NCI-H1092 treated with DMSO at 0.1 percent for 48 hours (cell line): ENCODE measurements at places on chromosomes 5 and 9.

DNA sequence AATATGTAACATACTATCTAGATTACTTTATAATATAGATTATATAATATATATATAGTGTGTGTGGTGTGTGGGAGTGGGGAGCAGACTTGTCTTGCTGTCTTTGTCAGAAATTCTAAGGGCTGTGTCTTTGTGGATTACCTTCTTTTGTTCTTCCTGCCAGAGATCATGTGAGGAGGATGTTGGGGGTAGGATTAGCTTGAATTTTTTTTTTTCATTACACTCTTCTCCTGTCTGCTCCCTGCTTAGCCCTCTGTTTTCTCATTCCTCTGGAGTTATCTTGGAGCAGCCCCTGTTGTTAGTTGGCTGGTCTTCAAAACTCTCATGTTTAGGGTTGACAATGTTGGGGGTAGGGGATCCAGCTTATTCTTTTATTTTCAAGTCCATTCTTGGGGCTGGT lies 21.0 kb upstream of the C9orf40 start:
- DNase-seq: no peak

DNA sequence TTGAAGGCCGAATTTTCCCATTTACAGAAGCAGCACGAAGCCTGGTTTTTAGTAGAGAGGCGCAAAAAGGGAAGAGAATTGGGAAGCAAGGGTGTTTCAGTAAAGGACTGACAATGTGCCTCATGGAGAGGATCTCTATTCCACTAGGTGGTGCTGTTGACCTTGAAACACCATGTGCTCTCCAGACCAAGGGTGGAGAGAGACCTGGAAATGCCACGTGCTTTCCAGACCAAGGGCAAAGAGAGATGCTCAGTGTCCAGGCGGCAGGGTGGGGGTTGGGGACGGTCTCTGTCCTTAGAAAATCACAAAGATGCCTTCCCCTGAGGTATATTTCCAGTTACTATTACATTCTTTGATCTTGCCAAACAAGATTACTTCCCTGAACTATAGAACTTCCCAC lies 425.3 kb downstream of the CSNK1G3 start:
- no peak for DNase-seq

- peak; percentile 3 for DNase-seq
Observed at GRCh38 chr5:66171349-66172344, 27.5 kb downstream of the SREK1 start.

GRCh38 chr5:11962122-11962521 lies 57.9 kb upstream of the CTNND2 start:
- no peak for DNase-seq

DNA sequence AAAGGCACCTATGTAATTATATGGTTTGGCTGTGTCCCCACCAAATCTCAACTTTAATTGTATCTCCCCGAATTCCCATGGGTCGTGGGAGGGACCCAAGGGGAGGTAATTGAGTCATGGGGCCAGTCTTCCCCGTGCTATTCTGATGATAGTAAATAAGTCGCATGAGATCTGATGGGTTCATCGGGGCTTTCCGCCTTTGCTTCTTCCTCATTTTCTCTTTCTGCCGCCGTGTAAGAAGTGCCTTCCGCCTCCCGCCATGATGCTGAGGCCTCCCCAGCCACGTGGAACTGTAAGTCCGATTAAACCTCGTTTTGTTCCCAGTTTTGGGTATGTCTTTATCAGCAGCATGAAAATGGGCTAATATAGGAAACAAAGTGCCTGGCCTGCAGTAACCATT lies 56.6 kb downstream of the TSPAN17 start:
- DNase-seq: no peak

DNA sequence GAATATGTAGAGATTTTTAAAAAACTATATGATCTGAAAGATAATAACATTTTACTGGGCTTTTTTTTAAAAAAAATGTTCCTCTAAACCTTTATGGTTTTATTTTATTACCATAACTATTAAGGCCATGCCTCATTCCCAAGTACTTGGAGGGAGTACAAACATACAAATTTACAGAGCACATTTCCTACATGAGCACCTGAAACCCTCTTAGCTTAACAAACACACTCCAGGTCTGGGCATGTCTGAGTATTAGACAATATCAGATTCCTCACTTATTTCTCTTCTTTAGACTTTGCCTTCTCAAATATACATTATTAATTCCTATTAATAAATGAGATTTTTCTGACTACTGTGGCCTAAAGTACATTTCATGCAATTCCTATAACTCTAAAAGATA lies 319.2 kb downstream of the SLCO4C1 start:
- peak; percentile 17 for DNase-seq

DNA sequence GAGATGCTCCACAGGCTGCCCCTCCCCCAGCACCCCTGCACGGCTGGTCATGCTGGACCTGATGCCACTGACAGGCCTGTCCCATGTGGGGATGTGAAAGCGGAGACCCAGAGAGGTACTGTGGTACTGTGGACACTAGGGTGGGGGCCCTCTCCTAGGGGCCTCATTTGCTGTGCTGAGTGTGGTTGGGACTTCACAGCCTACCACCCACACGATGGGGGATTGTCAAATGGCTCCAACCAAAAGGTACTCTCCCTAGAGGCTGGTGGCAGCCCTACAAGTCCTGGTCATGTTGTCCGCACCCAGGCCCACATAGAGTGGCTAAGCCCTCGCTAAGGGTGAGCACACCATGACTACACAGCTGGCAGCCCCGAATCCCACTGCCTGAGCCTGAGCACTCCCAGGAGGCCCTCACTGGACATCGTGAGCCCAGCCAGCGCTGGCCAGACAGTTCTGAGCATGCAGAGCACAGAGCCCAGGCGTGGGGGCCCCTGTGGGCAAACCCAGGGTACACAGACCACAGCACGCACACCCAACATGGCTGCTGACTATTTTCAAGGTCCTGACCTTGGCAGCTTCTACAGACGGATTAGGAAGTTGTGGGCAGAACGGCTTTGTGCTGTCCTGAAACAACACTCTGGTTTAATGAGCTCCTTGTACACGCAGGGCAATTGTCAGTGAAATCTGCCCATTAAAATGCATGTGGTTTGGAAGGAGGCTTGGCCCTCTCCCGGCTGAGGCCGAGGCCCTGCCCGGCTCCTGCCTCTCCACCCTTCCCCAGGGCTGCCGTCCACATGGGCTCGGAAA lies 214.1 kb downstream of the HSPA4 start:
- DNase-seq: no peak

DNA sequence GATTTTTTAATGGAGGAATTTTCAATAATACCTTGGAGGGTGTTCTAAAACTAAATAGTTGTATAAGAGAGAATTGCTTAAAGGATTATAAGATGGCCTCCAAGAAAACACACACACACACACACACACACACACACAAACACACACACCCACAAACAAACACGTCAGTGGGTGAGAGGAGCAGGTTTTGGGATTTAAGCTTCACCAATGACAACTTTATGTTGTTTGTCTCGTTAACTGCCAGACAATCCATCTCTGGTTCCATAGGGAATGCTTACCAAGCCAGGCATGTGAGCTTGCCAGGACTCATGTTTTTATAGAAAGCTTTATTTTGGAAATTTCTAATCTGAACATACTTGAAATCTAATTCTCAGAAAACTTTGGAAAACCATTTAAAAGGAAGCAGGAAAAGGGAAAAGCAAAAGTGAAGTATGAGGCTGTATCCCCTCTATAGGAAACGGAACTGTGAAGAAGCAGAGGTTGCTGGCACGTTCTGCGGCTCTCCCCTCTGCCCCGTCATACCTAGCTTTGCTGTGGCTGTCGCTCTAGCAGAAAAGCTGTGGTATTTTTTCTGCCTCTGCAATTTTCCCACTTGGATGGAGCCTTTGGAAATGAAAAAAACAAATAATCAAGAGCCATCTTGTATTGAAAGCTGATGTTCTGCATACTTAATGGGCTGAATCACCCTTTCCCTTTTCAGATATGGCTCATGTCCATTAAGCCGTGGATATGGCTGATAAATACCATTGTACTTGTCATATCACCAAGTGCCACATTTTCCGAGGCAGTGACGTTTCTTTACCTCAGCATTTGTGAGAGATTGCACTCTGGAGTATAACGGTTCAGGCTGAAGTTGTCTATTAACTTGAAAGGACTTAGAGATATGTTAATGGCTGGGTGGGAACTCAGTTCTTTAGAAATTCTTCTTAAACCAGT lies 112.7 kb downstream of the NTRK2 start:
- DNase-seq: no peak

DNA sequence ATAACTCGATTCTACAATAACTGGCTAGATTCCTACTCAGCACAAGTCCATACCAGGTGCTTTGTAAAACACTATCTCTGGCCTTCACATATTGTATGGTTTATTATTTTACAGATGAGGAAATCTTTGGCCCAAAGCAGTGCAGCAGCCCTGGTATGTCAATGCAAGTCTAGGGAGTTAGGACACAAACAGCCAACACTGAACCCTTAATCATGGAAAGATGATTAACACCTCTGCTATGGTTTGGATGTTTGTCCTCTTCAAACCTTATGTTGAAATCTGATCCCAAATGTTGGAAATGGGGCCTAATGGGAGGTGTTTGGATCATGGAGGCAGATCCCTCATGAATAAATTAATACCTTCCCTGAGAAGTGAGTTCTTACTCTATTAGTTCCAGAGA lies 76.6 kb downstream of the MAPKAP1 start:
- no peak for DNase-seq
